ENCODE measurements at places on chromosomes 7 and 10.

- no peak for DNase-seq
Measured at GRCh38 chr7:102317231-102318059, 30.8 kb downstream of the SH2B2 start.

DNA sequence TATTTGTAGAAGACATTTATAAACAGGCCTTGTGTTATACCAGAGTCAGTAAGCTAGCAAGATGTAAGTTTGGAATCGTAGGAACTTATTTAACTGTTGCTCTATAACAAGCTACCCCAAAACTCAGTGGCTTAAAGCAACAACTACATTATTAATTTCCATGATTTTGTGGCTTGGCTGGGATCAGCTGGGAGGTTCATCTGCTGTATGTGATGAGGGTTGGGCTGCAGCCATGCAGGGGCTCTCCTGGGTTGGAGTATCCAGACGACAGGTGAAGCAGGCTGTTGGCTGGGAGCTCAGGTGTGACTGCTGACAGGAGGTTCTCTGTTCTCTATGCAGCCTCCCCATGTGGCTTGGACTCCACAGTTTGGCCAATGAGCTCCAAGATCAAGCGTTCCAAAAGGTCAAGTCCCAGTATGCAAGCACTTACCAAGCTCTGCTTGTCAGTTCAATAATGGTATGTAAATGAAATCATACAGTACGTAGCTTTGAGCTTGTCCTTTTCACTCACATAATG lies 52.4 kb downstream of the GPR26 start:
- no peak for DNase-seq

DNA sequence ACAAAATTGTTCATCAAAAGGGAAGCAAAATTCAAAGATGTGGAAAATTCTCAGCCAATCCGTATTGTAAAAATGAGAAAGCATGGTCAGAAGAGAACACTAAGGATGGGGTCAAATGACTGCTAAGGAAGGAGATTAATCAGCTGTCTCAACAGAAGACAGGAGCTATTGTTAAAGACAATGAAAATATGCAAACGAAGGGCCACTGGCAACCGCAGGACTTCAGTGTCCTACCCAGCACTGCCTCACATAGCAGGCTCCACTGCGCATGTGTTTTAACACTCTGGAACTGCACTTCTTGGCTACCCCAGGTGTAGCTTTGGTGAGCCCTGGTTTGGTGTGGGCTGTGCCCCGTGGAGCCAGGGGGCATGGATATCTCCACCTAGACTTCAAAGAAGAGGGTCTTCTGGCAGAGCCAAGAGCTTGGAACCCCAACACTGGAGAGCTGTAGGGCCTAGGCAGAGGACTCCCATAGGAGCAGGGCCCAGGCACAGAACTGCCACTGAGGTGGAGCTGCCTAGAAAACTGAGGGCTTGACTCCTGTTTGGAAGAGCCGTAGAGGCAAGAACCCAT lies 176.2 kb upstream of the GDF10 start:
- no peak for DNase-seq

DNA sequence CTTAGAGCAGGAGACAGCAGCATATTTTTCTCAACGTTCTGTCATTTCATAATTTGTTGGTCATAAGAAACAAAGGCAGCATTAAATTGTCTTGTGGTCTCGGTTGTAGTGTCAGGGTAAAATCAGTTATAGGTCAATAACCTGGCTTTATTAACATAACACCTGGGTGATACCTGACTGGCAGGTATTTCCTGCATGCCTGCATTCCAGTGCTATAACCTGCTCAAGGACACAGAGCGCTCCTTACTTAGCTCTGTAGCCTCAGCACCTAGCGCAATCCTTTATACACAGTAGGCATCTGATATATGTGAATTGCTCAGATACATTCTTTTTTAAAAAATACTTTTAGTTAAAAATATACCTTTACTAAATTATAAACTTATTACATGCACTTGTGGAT lies 38.9 kb upstream of the PRKG1 start:
- DNase-seq, result no peak

- DNase-seq, result no peak
Measured at GRCh38 chr10:60130130-60130579, 223.8 kb upstream of the CCDC6 start.

- DNase-seq, result no peak
Measured at GRCh38 chr7:3092468-3092867, 48.8 kb upstream of the CARD11 start.

GRCh38 chr7:132677918-132678317 lies 101.6 kb upstream of the PLXNA4 start:
- DNase-seq, result no peak

DNA sequence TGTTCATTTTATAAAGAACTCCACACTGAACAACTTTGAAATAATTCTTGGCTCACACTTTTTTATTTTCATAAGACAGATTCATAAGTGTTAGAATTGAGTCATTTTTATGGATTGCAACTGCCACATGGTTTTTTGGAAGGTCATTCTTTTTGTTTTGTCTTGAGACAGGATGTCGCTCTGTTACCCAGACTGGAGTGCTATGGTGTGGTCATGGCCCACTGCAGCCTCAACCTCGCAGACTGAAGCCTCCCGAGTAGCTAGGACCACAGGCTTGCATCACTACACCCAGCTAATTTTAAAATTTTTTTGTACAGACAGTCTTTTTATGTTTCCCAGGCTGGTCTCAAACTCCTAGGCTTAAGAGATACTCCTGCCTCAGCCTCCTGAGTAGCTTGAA lies 20.3 kb downstream of the BMS1 start:
- DNase-seq, result no peak

DNA sequence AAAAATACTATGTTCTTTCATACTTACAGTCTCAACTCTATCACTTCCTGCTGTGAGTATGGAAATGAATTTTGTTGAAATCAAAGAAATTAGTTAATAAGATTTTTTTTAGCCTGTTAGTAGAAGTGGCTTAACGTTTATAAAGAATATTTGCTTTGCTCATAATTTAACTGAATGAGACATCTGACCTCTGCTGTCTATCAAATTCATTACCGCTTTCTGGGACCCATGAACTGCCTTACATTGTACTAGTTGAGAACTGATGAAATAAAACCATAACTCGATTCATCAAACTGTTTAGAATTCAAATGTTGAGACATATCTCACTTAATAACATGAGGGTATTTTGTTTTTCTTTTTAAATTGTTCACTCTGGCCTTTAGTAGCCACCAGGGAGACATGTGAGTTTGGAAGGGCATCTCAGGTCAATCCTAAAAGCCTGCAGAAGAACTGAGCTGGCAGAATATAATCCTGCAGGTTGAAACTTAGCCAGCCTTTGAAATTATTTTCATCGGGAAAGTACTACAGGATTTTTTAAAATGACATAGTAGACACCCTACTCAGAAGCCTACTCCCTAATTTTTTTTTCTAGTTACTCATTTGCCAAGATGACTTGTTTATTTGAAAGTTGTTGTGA lies 78.7 kb downstream of the KIAA1217 start:
- DNase-seq, result no peak

- no peak for DNase-seq
Measured at GRCh38 chr10:60234551-60234950, 155.1 kb downstream of the ANK3 start.

Measured in osteocyte (in vitro differentiated cells).